ENCODE measurements at places on chromosomes 1 and 21.

DNA sequence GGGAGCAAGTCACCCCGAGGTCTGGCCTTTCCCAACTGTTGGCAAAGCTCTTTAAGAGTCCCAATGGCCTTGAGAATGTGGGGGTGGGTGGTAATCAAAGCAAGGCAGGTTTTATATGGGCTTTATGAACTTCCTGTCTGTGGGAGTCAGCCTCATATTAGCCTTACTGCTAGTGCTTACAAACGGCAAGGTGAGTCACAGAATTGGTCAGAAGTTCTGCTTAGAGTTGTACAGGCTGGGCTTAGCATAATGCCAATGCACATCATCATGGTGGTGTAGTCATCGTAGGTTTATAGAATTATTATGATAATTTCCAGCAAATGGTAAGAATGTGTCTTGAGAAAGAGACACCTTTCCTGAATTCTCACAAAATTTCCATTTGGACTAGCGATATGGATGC lies 192.7 kb upstream of the KIAA0040 start:
- no peak for DNase-seq

GRCh38 chr1:109823543-109824348 lies 60.0 kb upstream of the EPS8L3 start:
- no peak for DNase-seq

- DNase-seq, result no peak
Measured at GRCh38 chr1:230262867-230263567, 163.1 kb downstream of the PGBD5 start.

DNA sequence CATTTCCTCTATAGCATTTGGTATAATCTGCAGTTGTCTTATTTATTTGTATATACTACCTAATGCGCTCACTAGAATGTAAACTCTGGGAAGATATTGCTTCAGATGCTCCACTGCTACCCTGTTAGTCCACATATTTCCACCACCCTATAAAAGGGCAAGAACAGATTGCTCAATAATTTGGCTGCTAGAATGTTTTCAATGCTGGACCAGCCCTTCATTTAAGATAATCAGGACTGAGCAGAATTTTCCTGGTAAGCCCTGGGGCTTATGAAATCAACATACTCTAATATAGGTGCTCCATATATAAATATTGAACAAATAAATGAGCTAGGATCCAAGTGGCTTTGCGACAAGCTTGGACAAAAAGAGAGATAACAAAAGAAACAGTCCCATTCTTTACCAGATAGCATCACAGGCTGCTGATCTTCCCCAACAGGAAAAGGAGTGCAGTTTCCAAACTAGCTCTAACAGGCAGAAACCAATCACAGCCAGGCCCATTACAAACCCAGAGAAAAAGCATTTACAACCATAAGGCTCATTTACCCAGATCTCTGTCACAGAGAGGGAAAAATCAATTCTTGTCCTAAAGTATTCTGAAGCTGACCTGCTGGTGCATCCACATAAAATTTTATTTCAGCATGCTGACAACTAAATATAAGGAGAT lies 8.3 kb downstream of the BCAR3 start:
- DNase-seq, result no peak

DNA sequence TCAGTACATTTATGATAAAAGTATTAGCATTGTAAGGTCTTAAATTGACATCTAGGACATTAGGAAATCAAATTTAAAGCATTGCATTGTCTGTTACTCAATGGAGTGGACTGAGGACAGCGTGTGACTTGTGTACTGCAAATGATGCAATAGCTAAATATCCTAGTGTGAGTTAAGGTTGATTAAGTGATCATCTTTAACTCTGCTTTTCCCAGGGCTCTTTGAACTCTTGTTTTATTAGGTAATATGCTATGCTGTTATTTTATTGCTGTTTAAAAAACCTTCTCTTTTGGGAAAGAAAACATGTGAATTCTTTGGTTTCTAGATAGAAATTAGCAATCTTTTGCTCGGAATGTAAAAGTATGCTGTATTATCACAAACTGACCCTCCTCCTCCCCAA lies 38.6 kb downstream of the NFIA start:
- no peak for DNase-seq

- DNase-seq, result no peak
Measured at GRCh38 chr1:61391730-61392129, 309.4 kb downstream of the NFIA start.

GRCh38 chr1:4944911-4945310 lies 290.5 kb downstream of the AJAP1 start:
- no peak for DNase-seq

DNA sequence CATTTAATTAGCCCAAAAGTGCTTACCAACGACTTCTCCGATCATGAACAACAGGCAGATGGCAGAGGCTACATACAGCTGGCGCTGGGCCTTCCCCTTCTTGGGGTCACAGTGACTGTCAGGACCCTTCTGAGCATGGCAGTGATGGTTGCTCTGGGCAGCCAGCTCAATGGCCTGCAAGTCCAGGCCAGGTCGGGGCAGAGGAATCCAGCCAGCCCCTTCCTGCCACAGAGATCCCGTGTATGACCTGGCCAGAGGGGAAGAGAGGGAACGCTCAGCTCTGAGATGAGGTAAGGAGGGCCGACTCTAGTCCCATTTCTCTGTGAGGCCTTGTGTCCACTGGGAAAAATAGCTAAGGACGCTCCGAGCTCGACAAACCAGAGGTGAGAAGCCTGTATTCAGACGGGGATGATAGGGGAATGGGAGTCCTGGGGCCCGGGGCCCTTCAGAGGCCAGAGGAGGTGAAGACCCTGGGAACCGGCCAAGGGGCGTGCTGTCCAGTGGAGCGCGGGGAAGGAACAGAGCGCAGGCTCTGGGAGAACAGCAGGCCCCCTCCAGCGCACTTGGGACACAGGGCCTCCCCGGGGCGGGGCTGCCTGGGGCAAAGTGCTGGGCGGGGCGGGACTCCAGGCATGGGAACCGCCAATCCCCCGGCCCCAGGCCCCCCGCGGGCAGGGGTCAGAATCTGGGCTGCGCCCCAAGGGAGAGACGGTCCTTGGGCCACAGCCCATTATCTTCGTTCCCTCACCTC lies 772 bp downstream of the SLC30A2 start:
- no peak for DNase-seq

GRCh38 chr1:237959838-237960237 lies 69.1 kb upstream of the ZP4 start:
- DNase-seq, result no peak

DNA sequence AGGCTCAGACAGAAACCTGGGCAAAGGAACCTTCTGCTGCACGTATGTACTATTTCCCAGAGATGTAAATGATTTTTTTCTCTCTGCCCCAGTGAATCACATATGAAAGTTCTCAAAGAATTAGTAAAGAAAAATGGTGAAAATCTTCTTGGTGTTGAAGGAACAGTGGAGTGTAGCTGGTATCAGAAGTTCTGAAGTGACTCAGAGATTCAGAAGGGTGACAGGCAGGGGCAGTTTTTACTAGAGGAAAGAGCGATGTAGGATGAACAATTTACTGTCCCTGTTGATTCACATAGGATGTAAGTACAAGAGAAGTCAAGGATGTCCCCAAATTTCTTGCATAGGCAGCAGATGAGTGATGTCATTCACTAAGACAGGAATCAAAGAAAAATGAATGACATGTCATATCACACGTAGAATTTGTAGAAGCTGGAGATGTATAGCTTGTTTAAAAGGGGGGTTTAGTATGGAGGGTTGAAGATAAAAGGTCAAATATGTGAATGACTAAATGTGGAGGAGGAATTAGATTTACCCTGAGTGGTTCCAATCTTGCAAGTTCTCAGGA lies 26.4 kb downstream of the WLS start:
- DNase-seq, result no peak

DNA sequence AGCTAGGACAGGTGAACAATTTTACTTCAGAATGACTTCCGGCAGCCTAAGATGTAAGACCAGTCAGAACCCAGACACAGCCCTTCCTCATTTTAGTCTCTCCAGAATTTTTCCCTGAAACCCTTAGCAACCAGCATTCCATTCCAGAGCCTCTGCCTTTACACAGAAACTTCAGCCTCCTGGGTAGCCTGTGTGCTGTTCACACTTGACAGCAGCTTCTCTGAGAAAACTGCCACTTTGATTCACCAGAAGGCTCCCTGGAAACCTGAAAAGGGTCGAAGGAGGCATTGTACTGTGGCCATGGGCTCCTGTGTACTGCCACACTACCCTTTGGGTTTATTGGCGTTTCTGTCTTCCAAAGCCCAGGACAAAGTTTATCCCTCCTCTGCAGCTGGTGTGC lies 17.4 kb downstream of the HYI start:
- no peak for DNase-seq

GRCh38 chr1:111280267-111280666 lies 10.4 kb upstream of the CHIA start:
- DNase-seq, result no peak

DNA sequence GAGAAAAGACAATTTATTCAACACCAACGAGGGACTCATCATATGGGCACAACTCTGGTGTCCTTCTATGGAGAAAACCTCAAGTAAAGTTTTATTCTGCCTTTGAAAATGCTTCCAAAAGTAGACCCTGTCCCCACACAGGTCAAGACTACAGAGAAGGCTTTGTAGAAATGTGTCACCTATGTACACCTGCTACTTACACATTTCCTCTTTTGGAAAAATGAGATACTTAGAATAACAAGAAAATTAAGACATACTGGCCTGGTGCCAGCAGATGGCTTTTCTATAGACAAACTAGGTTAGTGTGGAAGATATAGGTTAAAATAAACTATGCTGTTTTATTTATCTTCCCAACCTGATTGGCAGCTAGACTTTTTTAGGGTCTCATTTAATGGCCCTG lies 13.6 kb downstream of the POGK start:
- no peak for DNase-seq

- DNase-seq, result no peak
Measured at GRCh38 chr1:97730271-97730670, 190.6 kb downstream of the DPYD start.

GRCh38 chr1:101723415-101723814 lies 273.3 kb downstream of the OLFM3 start:
- DNase-seq, result no peak

- DNase-seq, result no peak
Measured at GRCh38 chr1:69328186-69328585, 239.5 kb upstream of the LRRC7 start.

DNA sequence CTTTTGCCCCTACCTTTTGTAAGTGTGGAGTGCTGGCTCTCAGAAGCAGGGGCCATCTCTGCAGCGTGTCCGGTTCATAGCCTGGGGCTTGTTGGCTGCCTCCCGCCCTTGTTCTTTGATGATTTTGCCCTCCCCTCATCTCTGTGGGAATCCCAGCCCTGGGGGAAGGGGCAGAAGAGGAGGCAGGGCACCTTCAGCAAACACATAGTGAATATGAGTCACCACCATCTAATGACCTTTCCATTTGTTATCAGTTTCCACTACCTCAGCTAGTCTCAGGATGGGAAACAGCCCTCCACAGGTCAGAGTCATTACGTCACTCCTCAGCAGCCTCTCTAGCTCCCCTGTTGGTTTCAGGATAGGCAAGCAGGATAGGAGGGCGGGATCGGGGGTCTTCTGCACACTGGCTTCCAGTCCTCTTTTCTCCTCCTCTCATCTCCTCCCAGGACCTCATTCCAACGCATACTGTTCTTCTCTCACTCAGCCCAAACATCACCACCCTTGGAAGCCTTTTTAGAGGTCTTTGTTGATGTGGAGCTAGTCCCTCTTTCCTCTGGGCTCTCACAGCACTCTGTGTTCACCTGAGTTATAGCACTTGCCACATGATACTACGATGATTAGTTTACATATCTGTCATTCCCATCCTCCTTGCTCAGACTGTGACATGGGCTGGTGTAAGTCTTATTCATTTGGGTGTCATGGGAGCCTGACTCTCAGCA lies 15.8 kb downstream of the GADD45A start:
- no peak for DNase-seq

GRCh38 chr1:41810446-41810845 lies 108.3 kb downstream of the HIVEP3 start:
- DNase-seq, result no peak

DNA sequence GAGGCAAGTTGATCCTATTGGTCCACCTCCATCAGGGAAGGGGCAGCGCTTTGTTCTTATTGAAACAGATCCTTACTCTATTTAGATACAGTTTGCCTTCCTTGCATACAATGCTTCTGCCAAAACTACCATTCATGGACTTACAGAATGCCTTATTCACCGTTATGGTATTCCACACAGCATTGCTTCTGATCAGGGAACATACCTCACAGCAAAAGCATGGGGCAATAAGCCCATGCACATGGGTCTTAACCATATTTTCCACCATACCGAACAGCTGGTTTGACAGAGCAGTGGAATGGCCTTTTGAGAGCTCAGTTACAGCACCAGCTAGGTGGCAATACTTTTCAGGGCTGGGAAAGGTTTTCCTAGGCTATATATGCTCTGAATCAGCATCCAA lies 544.8 kb upstream of the ADGRL4 start:
- DNase-seq, result no peak

DNA sequence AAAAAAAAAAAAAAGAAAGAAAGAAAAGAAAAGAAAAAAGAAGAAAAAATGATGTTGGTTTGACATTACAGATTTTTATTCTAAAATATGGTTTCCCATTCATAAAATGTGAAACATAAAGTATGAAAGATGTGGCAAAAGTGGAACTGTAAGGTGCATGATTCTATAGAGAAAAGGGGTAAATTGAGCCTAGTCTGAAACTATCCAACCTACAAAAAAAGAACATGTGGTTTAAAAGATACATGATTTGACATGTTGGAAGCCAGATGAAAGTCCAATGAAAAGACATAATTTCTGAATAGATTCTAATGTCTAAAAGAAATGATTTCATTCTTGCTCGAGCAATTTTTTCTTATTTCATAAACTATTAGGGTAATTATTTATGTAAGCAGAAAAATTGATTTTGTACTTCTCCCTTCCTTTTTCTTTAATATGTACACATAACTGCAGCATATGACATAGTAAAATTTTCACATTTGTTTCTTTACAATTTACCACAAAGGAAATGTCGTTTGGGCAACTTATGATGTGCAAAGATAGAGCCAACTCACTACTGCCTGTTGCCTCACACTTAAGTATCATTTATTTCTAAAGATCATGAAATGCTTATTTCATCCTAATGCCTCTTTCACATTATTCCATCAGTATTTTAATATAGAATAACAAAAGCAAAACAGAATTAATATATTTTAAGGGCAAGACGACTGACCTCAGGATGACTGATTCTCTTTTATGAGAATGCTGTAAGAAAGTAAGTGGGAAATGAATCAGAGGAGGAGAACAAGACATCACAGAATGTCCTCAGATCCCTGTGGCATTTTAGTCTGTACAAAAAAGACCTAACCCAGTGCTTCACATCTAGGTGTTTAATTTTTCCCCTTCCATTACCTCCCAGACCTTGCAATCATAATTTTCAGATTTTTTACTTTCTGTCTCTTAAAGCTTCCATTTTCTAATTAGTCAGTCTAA lies 165.8 kb upstream of the HMCN1 start:
- no peak for DNase-seq

GRCh38 chr1:10778640-10779039 lies 17.8 kb downstream of the CASZ1 start:
- DNase-seq, result no peak

- no peak for DNase-seq
Measured at GRCh38 chr21:46425571-46425970, 33.1 kb upstream of the DIP2A start.

- DNase-seq, result no peak
Measured at GRCh38 chr1:216913976-216914375, 190.7 kb upstream of the ESRRG start.

GRCh38 chr1:47205918-47206317 lies 16.1 kb upstream of the PDZK1IP1 start:
- no peak for DNase-seq

- no peak for DNase-seq
Measured at GRCh38 chr1:98888869-98889268, 115.8 kb downstream of the PLPPR5 start.
